ENCODE measurements at places on chromosomes 12 and 14. TPM values are rescaled to one million over a fixed set of nuclear protein-coding genes. Genes with fewer than 3 reads are reported as not detected.

The MMP17 gene
- total RNA-seq: 31.8 TPM

The DIO2 gene
- 4.0 TPM for total RNA-seq

The TOMM20L gene
- total RNA-seq: not detected

The CIDEB gene
- total RNA-seq: 0.18 TPM

The TEX52 gene
- total RNA-seq: not detected

The OR6C2 gene
- not detected for total RNA-seq

The FOXN4 gene
- not detected for total RNA-seq

The SLC17A8 gene
- total RNA-seq: not detected

The CLEC2B gene
- total RNA-seq: 9.2 TPM

The LRP1-AS gene
- not detected for total RNA-seq

The COPZ1 gene
- 137 TPM for total RNA-seq

The PIANP gene
- not detected for total RNA-seq

The INSM2 gene
- not detected for total RNA-seq

The TRPV4 gene
- total RNA-seq: 1.1 TPM

The OR4N2 gene
- total RNA-seq: not detected

The ERG28 gene
- total RNA-seq: 8.8 TPM

The ASB2 gene
- total RNA-seq: not detected

The GALNT16 gene
- 1.4 TPM for total RNA-seq

The ACSS3 gene
- 4.2 TPM for total RNA-seq

The KRT83 gene
- not detected for total RNA-seq

The KRT73 gene
- not detected for total RNA-seq

The CCDC197 gene
- total RNA-seq: not detected

The FOXA1 gene
- total RNA-seq: not detected

The BCL2L2 gene
- total RNA-seq: 24.8 TPM

The ACVRL1 gene
- total RNA-seq: 107 TPM

The P2RX2 gene
- total RNA-seq: not detected

The AKAP5 gene
- 0.36 TPM for total RNA-seq

The RNASE7 gene
- total RNA-seq: not detected

The GEMIN2 gene
- 14.7 TPM for total RNA-seq

The IL23A gene
- not detected for total RNA-seq

The TAS2R20 gene
- total RNA-seq: 0.32 TPM

The LRRC43 gene
- 1.1 TPM for total RNA-seq

The EPYC gene
- not detected for total RNA-seq

The FAM161B gene
- total RNA-seq: 3.1 TPM

The CFAP54 gene
- 2.9 TPM for total RNA-seq

The HOXC12 gene
- not detected for total RNA-seq

The TAS2R7 gene
- not detected for total RNA-seq

The CBLN3 gene
- 3.4 TPM for total RNA-seq

The DLGAP5 gene
- 7.8 TPM for total RNA-seq

The CDH24 gene
- 4.1 TPM for total RNA-seq

The EFS gene
- 3.6 TPM for total RNA-seq

The DNAJC22 gene
- total RNA-seq: 1.5 TPM

The RDH12 gene
- not detected for total RNA-seq

The RPS26 gene
- total RNA-seq: 2,313 TPM

The ACOT6 gene
- not detected for total RNA-seq
